ENCODE measurements at places on chromosomes 11 and 22.
A peak's percentile ranks its signal among the peaks of the same experiment; 100 is the strongest.

- DNase-seq, result no peak
Measured at GRCh38 chr11:100878474-100878873, 191.4 kb downstream of the ARHGAP42 start.

DNA sequence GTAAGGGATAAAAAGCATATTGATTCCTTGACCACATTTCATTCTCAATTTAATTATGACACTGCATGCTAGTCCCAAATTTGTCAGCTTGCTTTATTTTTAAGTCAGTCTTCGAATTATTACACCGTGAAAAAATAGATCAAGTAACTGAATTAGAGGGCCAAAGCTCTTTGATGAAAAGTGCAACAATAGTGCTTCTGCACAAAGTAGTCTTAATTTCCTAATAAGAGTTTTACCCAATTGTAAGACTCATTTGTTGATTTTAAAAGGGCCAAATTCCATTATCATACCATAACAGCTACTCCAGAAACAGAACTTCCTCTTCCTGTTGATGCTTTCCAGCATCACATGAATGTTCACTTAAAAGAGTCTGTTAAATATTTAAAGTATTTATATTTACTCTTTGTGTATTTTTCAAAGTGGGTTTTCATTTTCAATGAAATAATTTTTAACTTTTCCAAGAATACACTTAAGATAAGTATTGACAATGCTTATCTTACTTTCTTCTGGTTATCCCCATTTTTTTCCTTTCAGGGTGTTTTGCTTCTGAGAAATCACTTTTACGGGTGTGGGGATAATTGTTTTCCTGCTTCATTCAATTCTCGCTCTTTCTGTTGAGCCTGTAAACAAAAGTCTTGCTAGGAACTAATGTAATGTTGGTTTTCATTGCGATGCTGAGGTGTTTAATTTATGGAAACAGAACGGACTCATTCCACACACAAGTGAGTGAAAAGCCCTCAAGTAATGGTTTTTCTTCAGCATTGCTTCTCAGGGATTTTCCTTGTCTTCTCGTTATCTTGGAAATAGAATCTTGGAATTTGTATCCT is 2.1 kb downstream of the ARHGEF12 start:
- no peak for DNase-seq

DNA sequence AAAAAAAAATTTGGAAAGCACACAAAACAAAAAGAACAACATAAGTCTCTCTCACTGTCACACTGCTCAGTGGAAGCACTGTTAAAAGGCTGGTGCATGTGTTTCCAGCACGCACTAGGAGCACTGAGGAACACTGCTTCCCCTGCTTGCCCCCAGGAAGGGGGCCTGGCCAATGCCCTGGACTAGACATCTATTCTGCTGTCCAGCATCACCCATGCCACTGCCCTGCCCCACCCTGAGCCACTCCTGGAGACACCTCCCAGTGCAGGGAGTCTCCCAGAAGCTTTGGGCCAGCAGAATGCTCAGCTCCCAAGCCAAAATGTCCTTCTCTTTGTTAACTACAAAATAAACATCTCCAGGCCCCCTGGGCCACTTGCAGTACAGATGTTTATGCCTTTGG is 49.7 kb upstream of the EMID1 start:
- DNase-seq, result no peak

- DNase-seq, result peak; percentile 50
Measured at GRCh38 chr11:62394825-62395538, 23.9 kb upstream of the SCGB1A1 start.

DNA sequence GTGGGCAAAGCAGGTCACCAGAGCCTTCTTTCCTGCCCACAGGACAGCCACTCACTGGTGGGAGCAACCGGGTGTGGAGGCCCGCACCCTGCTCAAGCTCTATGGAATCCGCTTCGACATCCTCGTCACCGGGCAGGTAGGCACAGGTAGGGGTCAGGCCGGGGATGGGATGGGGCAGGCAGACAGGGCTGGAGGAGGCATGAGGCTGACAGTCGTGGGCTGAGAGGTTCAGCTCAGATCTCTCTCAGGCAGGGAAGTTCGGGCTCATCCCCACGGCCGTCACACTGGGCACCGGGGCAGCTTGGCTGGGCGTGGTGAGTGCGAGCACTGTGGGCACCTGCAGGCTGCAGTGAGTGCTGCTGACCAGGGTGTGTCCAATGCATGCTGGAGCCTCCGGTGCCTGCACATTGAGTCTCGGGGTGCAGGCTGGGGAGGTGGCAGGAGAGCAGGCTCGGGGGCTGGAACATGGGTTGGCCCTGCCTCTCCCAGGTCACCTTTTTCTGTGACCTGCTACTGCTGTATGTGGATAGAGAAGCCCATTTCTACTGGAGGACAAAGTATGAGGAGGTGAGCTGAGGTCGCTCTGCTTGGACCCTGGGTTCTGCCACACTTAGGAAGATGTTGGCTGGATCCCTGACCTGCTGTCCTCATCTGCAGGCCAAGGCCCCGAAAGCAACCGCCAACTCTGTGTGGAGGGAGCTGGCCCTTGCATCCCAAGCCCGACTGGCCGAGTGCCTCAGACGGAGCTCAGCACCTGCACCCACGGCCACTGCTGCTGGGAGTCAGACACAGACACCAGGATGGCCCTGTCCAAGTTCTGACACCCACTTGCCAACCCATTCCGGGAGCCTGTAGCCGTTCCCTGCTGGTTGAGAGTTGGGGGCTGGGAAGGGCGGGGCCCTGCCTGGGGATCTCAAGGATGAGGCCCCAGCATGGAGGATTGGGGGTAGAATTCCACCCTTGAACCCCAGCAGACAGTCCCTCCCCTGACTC is 6.3 kb downstream of the SLC7A4 start:
- DNase-seq, result no peak

DNA sequence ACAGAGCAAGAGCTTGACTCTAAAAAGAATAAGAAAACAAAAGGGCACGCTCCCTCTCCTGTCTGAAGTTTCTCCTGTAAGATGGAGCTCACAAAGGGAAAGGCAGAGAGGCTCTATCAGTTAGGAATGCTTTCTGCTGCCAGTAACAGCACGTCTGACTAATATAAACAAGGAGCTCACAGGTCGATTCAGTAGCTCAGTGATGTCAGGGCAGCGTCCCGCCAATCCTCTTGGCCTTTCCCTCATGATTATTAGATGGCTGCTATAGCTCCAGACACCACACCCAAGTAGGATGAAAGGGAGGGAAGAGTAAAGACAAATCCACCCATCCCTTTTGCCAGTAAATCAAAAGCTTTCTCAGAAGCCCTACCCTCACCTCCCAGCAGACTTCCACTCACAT is 51.3 kb upstream of the HMGXB4 start:
- no peak for DNase-seq

GRCh38 chr11:45247433-45247832 is 38.7 kb downstream of the SYT13 start:
- DNase-seq, result no peak

DNA sequence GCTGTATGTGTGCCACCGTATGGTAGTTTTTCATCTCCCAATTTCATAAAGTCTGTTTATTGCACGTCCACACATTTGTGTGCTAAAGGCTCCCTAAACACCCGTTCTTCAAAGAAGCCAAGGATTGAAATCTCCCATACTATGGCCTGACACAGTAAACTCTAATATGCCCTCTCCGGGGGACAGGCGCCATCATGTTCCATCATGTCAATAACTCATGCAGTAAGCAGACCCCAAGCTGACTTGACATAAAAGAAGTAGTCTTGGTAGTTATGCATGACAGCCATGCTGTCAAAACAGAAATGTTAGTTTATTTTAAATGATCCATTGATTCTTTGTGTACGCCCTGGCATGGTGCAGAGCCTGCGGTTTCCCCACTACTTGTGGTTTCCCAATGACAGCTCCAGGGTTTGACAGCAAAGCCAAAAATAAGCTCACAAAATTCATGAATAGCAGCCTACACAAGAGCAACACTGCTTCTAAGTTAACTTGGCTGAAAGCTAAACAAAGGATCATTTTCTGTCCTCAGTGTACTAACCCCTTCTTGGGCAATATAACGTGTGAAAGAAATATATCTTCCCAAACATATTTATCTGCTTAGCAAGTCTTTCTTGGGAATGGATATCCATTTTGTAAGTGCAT is 56.5 kb upstream of the CABP7 start:
- DNase-seq, result no peak

GRCh38 chr11:132055296-132055695 is 684.9 kb downstream of the NTM start:
- no peak for DNase-seq

DNA sequence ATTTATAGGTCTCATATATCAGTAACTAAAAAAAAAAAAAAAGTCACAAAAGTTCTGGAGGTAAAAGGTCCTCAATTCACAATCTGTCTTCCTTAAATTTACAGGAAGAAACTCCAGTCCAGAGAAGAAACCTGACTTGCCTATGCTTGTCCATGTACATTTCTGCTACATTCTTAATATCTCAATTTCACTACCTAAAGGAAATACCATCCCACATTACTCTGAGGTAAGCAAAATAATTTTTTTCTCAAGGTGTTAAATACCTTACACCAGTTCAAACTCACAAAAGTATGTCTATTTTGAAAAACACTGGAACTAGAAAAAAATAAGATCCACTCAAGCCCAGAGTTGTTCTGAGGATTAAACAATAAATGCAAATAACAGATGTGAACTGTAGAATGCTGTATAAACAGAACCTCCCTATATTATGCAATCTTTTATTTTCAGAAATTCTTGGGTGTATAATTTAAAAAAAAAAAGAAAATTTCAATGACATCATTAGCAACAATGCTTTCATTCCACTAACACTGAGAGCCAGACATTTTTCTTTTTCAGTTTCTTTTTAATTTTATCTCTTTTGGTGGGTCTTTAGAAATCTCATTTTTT is 49.9 kb upstream of the GDPD4 start:
- no peak for DNase-seq

- no peak for DNase-seq
Measured at GRCh38 chr11:96474263-96474662, 84.5 kb downstream of the JRKL start.

Measured in effector memory CD8-positive, alpha-beta T cell (primary cell).